ENCODE measurements at places on chromosomes 11 and 22. TPM values are rescaled to one million over a fixed set of nuclear protein-coding genes. Genes with fewer than 3 reads are reported as not detected.
A peak's percentile ranks its signal among the peaks of the same experiment; 100 is the strongest.

GRCh38 chr11:130773244-130773820 lies 142.9 kb downstream of the SNX19 start:
- DNase-seq, result no peak
- no peaks in the 10 kb centered on the region for H3K4me1 ChIP-seq
- no peak overlapping the region for H3K4me3 ChIP-seq
- H3K36me3 ChIP-seq, result no peaks in the 10 kb centered on the region

DNA sequence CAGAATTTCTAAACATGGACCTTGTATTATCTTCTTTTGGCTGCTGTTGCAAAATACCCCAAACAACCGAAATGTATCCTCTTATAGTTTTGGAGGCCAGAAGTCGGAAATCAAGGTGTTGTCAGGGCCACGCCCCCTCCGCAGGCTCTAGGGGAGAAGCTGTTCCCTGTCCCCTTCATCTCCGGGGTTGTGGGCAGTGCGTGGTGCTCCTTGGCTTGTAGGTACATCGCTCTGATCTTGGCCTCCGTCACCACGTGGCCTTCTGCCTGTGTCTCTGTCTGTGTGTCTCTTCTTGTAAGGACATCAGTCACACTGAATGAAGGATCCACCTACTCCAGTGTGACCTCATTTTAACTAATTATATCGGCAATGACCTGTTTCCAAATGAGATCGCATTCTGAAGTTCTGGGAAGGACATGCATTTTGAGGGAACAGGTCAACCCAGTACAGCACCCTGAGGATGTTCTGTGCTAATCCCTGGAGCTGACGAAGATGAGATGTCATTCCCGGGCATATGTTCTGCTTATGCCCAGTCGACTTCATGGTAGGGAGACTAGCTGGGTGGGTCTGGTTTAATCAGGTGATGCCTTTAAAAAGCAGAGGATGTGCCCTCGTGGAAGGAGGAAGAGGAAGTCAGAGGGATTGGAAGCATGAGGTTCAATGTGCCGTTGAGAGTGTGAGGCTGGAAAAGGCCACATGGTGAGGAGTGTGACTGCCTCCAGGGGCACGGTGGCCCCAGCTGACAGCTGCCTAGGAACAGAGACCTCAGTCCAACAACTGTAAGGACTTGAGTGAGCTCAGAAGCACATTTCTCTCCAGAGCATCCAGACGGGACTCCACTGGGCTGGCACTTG lies 531.1 kb downstream of the TBC1D22A start:
- H3K4me3 ChIP-seq, result no peak overlapping the region
- H3K27me3 ChIP-seq, result no peaks in the 10 kb centered on the region
- H3K4me1 ChIP-seq, result peaks cover 15% of the 10 kb centered on the region
- H3K36me3 ChIP-seq, result no peaks in the 10 kb centered on the region
- no peak for DNase-seq

DNA sequence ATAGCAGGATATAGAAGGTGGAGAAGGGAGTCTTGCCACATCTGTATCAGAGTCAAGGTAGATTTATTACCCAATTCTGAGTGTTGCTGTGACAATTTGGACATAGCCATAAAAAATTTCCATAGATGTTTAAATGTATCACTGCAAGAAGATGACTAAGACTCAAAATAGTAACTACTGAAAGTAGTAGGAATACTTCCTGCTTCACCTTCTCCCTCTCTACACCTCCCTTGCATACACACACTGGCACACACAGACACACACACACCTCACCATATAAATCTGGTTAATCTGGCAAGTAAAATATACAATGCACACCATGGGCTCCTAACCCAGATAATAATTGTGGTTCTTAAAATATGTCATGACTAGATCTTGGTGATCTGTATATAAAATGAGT lies 5.2 kb upstream of the ZDHHC13 start:
- H3K27me3 ChIP-seq, result no peaks in the 10 kb centered on the region
- no peak for DNase-seq
- H3K4me1 ChIP-seq, result no peaks in the 10 kb centered on the region
- no peaks in the 10 kb centered on the region for H3K36me3 ChIP-seq
- no peak overlapping the region for H3K27ac ChIP-seq

GRCh38 chr11:58058276-58059006 lies 27.7 kb downstream of the OR6Q1 start:
- peak; percentile 24 for DNase-seq
- no peaks in the 10 kb centered on the region for H3K36me3 ChIP-seq
- H3K27ac ChIP-seq, result peak overlapping the region; percentile 61
- H3K4me1 ChIP-seq, result no peaks in the 10 kb centered on the region
- no peak overlapping the region for H3K4me3 ChIP-seq

- no peak overlapping the region for H3K4me3 ChIP-seq
- no peak overlapping the region for H3K27ac ChIP-seq
- no peaks in the 10 kb centered on the region for H3K27me3 ChIP-seq
- peaks cover 29% of the 10 kb centered on the region for H3K4me1 ChIP-seq
These were observed 2.9 kb upstream of the CTSC start for GRCh38 chr11:88340366-88340935.

GRCh38 chr22:49322861-49323622 lies 504.6 kb downstream of the BRD1 start:
- DNase-seq, result no peak
- H3K36me3 ChIP-seq, result no peaks in the 10 kb centered on the region
- no peak overlapping the region for H3K27ac ChIP-seq
- no peak overlapping the region for H3K4me3 ChIP-seq

- no peaks in the 10 kb centered on the region for H3K4me1 ChIP-seq
- H3K36me3 ChIP-seq, result no peaks in the 10 kb centered on the region
- H3K27ac ChIP-seq, result no peak overlapping the region
- H3K4me3 ChIP-seq, result no peak overlapping the region
- DNase-seq, result no peak
- H3K27me3 ChIP-seq, result no peaks in the 10 kb centered on the region
These were observed 77.3 kb downstream of the SLC17A6 start for GRCh38 chr11:22415476-22415875.

DNA sequence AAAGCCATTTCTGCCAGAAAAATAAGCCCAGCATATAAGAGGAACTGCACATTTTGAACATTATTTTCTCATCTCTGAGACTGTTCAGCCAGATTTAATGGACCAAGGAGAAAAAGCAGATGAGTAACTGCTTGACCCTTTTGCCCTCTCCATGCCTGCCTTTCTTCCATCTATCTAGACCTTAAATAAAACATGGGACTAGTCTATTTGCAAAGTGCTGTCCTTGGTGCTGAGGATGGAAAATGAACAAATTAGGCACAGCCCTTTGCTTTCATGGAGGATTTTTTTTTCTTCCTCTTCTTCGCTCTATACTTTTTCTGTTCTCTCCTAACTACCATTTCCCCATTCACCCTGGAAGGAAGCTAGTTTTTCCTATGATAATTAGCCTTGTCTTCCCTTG lies 361.3 kb downstream of the GRM5 start:
- no peaks in the 10 kb centered on the region for H3K4me1 ChIP-seq
- no peak overlapping the region for H3K4me3 ChIP-seq
- H3K27me3 ChIP-seq, result no peaks in the 10 kb centered on the region
- H3K36me3 ChIP-seq, result no peaks in the 10 kb centered on the region

- H3K4me3 ChIP-seq, result no peak overlapping the region
- H3K27ac ChIP-seq, result no peak overlapping the region
- no peaks in the 10 kb centered on the region for H3K27me3 ChIP-seq
- H3K4me1 ChIP-seq, result no peaks in the 10 kb centered on the region
These were observed 22.3 kb downstream of the NTM start for GRCh38 chr11:131392528-131393255.

DNA sequence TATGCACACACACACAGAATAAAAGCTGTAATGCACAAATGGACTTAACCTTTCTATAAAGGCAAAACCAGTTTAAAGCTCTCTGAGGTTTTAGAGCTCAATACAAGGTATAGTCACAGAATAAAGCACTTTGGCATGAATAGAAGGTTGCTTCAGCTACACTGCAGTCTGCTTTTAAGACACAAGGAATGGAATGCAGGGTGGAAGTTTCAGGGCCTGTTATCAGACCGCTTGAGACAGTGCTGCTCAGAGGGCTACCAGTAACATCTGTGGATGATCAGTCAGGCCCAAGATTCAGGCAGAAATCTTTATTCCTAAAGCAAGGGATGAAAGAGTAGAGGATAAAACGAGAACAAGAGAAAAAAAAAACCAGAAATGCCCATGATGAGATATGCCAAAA lies 46.7 kb downstream of the CD44 start:
- H3K36me3 ChIP-seq, result peaks cover 26% of the 10 kb centered on the region
- H3K27ac ChIP-seq, result no peak overlapping the region
- no peak for DNase-seq
- no peaks in the 10 kb centered on the region for H3K27me3 ChIP-seq
- H3K4me3 ChIP-seq, result no peak overlapping the region

- H3K4me3 ChIP-seq, result no peak overlapping the region
- no peaks in the 10 kb centered on the region for H3K36me3 ChIP-seq
- H3K27ac ChIP-seq, result no peak overlapping the region
- no peaks in the 10 kb centered on the region for H3K27me3 ChIP-seq
- no peaks in the 10 kb centered on the region for H3K4me1 ChIP-seq
These were observed 40.7 kb upstream of the TTC12 start for GRCh38 chr11:113273720-113274119.

- peak; percentile 97 for DNase-seq
- H3K36me3 ChIP-seq, result no peaks in the 10 kb centered on the region
- peaks cover 10% of the 10 kb centered on the region for H3K27me3 ChIP-seq
- peak within 1 kb of the TSS; percentile 52 for H3K4me3 ChIP-seq
- H3K4me1 ChIP-seq, result peaks cover 19% of the 10 kb centered on the region
These were observed at the start of gene RBFOX2 for GRCh38 chr22:36028646-36029405. Gene RBFOX2, minus strand, starts transcription at chr22:36028824. Its CDS starts 399 bp downstream, at chr22:36028425.

DNA sequence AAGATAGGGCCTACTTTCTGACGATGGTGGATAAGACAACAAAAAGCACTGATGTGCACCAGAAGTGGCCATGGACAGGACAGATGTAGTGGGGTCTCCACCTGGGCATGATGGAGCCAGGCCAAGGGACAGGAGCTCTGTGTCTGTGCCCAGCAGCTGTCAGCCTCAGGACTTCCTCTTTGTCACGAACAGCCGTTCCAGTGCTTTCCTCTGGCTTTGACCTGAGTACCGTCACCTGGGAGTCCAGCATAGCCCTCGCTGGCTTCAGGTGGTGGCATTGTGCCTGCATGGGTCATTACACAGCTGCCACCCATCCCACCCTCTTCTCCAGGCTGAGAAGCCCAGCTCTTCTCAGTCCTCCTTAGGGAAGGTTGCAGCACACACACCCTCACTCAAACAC lies 137.8 kb downstream of the GRIK4 start:
- no peaks in the 10 kb centered on the region for H3K27me3 ChIP-seq
- no peaks in the 10 kb centered on the region for H3K36me3 ChIP-seq
- H3K4me1 ChIP-seq, result peaks cover 4% of the 10 kb centered on the region
- DNase-seq, result no peak
- no peak overlapping the region for H3K4me3 ChIP-seq

DNA sequence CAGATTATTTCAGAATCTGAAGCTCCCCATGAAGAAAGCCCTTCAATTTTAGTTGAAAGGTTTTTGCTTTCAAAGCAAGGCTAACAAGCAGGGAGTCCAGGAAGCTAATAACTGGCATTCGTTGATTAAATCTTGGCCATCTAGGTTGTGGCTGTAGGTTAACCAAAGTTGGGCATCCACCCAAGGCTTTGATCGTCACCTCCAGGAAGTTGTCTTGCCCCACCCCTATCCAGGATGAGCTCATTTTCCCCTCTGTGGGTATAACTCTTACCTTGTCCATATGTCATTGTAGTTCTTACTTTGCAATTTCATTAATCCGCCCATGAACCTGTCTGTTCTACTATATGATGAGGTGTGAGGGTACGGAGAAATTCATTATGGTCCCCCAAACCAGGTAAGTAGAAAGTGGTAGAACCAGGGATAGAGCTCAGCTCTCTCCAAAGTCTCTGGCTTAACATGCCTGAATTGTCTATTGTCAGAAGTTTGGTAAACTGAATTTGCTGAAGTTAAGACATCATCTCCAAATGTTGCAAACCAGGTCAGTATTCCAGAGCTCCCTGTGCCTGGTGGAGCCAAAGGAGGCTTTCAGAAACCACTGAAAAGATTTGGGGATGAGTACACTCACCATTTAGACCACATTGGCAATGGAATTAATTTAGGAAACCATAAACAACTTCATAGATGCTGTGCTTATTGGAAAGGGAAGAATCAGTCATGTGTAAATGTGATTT lies 97.1 kb downstream of the CD44 start:
- H3K27me3 ChIP-seq, result no peaks in the 10 kb centered on the region
- H3K36me3 ChIP-seq, result no peaks in the 10 kb centered on the region
- H3K4me1 ChIP-seq, result peaks cover 32% of the 10 kb centered on the region

DNA sequence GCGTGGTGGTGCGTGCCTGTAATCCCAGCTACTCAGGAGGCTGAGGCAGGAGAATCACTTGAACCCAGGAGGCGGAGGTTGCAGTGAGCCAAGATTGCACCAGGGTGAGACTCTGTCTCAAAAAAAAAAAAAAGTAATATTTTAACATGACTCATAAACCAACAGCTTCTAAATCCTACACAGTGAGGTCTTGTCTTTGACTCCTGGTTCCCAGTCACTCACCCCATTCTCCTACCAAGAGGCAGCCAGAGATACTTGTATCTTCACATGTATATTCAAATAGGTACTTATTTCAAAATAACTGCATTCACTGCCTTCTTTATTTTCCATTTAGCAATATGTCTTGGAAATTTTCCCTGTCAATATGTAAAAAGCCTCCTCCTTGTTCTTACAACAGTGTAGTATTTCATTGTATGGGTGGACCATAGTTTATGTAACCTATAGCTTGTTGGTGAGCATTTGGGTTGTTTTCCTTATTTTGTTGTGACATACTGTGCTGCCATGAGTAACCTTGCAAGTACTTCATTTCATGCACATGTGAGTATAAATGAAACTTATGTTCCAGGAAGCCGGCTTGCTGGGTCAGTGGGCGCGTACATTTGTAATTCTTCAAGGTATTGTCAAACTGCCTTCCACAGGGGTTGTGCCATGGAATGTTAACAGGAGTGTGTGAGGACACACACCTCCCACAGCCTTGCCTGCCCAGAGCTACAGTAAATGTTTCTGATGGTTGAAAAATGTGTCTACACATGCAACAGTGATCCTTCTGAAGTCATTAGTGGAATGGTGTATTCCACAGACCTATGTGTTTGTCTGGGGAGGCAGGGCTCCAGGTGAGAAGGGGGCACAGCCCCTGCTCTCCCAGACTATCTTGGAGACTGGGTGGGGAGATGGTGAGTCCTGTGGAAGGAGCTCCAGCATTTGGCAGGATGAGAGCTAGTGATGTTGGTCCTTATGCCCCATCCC lies 47.9 kb downstream of the OSBP2 start:
- H3K27ac ChIP-seq, result no peak overlapping the region
- no peak for DNase-seq
- H3K36me3 ChIP-seq, result no peaks in the 10 kb centered on the region
- no peak overlapping the region for H3K4me3 ChIP-seq

GRCh38 chr11:114569801-114570200 lies 10.1 kb upstream of the NXPE1 start:
- no peak overlapping the region for H3K4me3 ChIP-seq
- H3K36me3 ChIP-seq, result no peaks in the 10 kb centered on the region
- no peaks in the 10 kb centered on the region for H3K27me3 ChIP-seq
- DNase-seq, result no peak

- H3K36me3 ChIP-seq, result no peaks in the 10 kb centered on the region
- no peak for DNase-seq
- peaks cover 13% of the 10 kb centered on the region for H3K4me1 ChIP-seq
- peak within 1 kb of the TSS; percentile 49 for H3K4me3 ChIP-seq
- no peaks in the 10 kb centered on the region for H3K27me3 ChIP-seq
- H3K27ac ChIP-seq, result no peak within 1 kb of the TSS
These were observed at the start of gene B3GAT1 for GRCh38 chr11:134412203-134413042. Gene B3GAT1, minus strand, starts transcription at chr11:134412242. Its CDS starts 24,583 bp downstream, at chr11:134387659.

Gene WNT11
- total RNA-seq, result 1.7 TPM

Gene P2RY6
- total RNA-seq, result 3.1 TPM

Gene MS4A15
- 150 TPM for total RNA-seq

Gene ANO3
- 0.33 TPM for total RNA-seq

Gene C11orf86
- total RNA-seq, result not detected

Gene BATF2
- total RNA-seq, result 6.8 TPM
